GM13977 (cell line): ENCODE measurements at places on chromosomes 1 and 21.

- DNase-seq: no peak
These were observed 55.8 kb upstream of the SGIP1 start for GRCh38 chr1:66478116-66478515.

GRCh38 chr1:29835874-29836273 lies 599.6 kb downstream of the PTPRU start:
- no peak for DNase-seq

GRCh38 chr1:60637651-60638050 lies 444.7 kb upstream of the NFIA start:
- no peak for DNase-seq

GRCh38 chr1:28965271-28965870 lies 51.0 kb downstream of the EPB41 start:
- DNase-seq: no peak

- DNase-seq: peak; percentile 89
These were observed 21.9 kb upstream of the LAPTM5 start for GRCh38 chr1:30779294-30780071.

DNA sequence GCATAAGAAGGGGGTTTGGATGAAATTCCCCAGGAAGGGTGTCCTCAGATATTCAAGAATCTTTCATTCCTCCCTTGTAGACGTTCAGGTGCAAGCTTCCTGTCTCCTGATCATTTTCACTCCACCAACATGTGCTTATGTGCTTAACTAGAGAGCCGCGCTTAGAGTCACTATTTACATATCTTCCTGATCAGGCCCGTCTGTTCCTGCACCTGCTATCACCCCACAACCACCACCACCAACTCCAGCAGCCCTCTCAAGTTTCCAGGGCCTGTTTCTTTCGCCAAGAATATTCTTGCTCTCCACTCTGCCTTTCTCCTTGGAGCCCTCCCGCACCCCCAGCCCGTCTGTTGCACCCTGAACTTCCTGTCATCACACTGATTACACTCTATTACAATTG lies 113.4 kb downstream of the SPSB1 start:
- no peak for DNase-seq

GRCh38 chr1:33824971-33825370 lies 38.9 kb upstream of the HMGB4 start:
- DNase-seq: no peak
